Hematopoietic multipotent progenitor cell treated with erythropoietin and hydrocortisone succinate and interleukin-3 and kit ligand, for 17 days (in vitro differentiated cells): ENCODE measurements at places on chromosomes 3 and 15.

- DNase-seq = no peak
Measured at GRCh38 chr3:157530637-157531300, 27.6 kb upstream of the VEPH1 start.

GRCh38 chr15:77753281-77753873 is 120.7 kb upstream of the LINGO1 start:
- no peak for DNase-seq

DNA sequence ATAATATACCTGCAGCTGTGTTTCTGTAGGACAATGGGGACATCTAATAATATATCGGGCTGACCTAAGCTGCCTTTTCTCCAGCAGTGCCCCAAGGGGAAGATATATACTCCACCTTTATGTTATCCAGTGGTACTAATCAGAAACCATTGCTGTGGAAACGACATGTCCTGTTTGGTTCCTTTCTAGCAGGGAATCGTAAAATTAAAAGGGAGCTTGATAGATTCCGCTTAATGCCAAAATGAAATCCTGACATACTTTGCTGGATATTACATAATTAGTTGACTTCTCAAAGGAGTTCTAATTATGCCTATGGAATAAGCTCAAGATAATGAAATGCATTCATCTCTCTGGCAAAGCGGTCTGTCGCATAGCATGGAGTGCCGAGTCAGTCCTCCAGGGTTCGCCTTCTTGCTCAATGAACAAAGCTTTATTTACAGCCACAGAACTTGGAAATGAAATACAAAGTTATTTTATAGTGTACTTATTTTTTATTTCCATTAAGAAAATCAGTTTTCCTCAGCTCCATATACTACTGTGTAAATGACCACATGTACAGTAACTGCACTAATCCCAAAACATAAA is 262.8 kb downstream of the LRTM1 start:
- DNase-seq = no peak

- DNase-seq = no peak
Measured at GRCh38 chr3:140234256-140234655, 299.3 kb downstream of the CLSTN2 start.

GRCh38 chr15:29105151-29105854 is 164.3 kb downstream of the NSMCE3 start:
- no peak for DNase-seq

GRCh38 chr3:13780432-13781176 is 99.3 kb downstream of the WNT7A start:
- DNase-seq = no peak

GRCh38 chr3:16140116-16140893 is 34.2 kb upstream of the GALNT15 start:
- no peak for DNase-seq

- DNase-seq = no peak
Measured at GRCh38 chr15:71080705-71081104, 34.6 kb upstream of the THSD4 start.

DNA sequence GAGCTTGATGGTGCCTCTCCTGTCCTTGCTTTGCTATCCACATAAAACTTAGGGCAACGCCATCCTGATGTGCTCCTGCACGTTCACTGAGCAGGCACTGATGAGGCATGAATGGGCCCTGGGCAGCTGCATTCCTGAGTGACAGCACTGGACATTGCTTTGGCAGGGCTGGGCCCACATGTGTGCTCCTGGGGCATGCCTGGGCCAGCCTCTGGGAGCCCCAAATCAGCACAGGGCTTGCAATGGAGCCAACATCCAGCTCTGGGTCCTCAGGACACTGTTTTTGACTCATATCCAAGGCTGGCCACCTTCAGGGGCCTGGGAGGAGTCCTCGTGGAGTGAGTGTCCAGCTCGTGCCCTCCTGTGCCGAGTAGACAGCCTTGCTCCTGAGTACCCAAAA is 5.9 kb upstream of the TKT start:
- DNase-seq = no peak

DNA sequence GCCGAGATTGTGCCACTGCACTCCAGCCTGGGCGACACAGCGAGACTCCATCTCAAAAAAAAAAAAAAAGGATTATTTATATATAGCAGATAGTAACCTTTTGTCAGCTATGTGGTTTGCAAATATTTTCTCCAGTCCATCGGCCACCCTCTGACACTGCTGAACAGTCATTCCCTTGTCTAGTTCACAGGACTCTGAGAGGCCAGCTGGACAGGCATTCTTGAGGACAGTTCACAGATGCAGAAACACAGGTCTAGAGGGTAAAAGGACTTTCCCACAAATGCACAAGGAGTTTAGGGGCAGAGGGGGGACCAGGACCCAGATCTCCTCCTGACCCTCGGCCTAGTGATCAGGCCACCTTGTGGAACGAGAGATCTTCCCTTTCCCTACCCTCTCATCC is 7.5 kb upstream of the TMEM40 start:
- DNase-seq = no peak

DNA sequence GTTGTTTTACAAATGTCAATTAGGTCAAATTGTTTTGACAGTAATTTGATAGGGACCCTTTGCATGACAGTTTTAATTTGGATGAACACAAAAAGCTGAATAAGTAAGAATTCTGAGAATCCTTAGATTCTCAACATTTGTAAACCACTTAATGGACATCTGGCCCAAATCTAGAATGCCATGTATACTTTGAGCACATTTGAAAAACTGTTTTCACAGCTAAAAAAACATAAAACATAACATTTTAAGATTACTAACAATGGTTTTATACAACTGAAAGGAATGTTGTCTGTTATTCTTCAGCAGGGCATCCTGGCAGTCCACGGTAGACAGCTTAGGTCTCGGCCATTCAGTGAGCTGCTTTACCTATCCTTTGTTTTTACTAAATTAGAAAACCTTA is 34.5 kb upstream of the TM2D3 start:
- no peak for DNase-seq

GRCh38 chr3:157501863-157502262 is 1.4 kb downstream of the VEPH1 start:
- DNase-seq = no peak

DNA sequence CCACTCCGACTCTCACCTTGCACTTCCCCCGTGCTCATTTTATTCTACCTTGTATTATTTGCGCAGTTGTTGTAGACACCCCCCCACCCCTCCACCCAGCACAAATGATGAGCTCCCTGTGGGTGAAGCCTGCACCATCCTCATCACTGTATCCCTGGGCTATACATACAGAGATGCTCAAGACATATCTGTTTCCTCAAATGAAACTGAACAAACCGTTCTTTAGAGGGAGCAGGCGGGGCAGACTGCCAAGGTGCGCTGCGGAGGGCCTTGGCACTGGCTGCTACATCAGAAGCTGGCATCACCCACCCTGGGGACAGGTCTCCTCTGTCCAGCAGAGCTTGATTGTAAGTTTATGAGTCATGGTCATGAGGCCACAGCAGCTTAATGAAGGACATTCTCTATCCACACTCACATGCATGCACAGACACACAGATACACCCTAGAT is 29.0 kb downstream of the ADCY5 start:
- no peak for DNase-seq

DNA sequence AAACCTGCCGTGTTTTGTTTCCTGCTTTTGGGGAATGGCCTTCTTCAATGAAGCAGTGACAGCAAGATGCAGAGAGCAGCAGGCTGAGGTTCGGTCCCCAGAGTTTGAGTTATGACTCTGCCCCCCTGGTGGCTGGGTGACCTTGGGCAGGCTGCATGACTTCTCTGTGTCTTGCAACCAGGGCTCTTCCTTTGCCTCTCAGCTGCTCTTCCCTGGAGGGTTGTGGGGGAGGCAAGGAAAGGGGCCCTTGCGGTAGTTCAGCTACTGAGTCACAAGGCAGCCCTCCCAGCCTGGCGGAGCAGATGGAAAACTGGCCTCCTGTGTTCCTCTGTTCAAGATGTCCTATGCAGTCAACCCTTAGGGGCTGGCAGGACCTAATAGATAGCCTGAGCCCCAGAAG is 17.1 kb downstream of the CTXND1 start:
- peak; percentile 52 for DNase-seq

DNA sequence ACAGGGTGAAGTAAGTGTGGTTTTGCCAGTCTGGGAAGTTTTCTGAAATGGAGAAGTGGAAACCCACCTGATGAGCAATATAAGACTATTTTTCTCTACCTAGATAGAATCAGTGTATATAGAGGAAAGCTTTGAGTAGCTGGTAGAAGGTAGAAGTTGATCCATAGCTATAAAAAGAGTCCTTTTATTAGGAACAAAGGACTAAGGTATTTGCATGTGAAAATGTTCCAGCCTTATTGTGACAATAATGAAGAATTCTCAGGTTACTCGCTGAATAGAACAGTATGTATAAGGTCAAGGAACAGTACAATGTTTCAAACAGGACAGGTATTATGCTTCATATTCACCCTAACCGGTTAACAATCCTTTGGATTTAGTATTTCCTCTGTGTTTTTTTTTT is 972.2 kb downstream of the OTOL1 start:
- no peak for DNase-seq
